ENCODE measurements at places on chromosomes 12 and 14.

GRCh38 chr12:52310622-52311284, 10.4 kb downstream of the KRT83 start:
- no peak for DNase-seq

GRCh38 chr14:68523989-68524725, 268.7 kb downstream of the ZFP36L1 start:
- DNase-seq: no peak

DNA sequence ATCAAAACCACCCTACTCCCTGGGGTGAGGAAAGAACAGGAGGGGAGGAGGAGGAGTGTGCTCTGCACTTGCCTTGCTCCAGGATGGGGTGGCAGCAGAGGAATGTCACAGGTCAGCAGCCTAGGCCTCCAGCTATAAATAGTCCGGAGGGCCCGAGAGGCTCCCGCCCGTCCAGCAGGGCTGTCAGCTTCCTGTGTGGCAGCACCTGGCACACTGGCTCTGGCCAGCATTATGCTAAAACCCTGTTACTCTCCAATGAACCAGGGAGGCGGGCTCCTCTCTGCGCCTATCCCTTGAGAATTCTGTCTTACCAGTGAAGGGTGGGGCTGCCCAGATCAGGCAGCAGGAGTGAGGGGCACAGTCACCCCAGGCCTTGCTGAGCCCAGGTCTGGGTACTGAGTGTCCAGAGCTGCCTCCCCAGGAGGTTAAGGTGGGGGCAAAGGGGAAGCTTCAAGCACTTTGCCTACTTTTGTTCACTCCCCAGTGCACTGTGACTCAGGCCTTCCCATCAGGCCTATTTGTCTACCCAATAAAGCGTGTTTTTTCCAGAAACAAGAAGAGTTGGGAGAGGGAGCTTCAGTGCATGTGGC, 1.2 kb upstream of the COX14 start:
- no peak for DNase-seq

- DNase-seq: no peak
These were observed 48.0 kb upstream of the GPR68 start for GRCh38 chr14:91292491-91292890.

GRCh38 chr12:30823156-30823699, 68.5 kb upstream of the CAPRIN2 start:
- peak; percentile 70 for DNase-seq

GRCh38 chr14:55059333-55059732, 7.9 kb downstream of the MAPK1IP1L start:
- no peak for DNase-seq

DNA sequence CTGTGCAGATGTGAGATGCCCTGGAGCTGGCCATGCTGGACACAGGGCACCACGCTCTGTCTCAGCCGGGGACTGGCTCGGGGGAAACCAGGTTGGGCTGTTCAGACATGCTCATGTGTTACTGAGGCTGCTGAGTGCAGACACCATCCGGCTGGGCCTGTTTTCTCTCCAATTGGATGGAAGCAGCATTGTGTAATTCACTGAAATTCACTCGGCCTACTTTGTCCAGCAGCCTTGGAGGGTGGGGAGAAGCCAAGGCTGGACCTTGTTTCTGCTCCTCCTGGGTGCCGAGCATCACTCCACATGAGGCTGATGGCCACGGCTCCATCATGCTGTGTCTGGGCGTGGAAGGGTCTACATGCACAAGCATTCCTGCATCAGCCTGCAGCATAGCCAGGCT, 130.7 kb downstream of the SMOC1 start:
- no peak for DNase-seq

DNA sequence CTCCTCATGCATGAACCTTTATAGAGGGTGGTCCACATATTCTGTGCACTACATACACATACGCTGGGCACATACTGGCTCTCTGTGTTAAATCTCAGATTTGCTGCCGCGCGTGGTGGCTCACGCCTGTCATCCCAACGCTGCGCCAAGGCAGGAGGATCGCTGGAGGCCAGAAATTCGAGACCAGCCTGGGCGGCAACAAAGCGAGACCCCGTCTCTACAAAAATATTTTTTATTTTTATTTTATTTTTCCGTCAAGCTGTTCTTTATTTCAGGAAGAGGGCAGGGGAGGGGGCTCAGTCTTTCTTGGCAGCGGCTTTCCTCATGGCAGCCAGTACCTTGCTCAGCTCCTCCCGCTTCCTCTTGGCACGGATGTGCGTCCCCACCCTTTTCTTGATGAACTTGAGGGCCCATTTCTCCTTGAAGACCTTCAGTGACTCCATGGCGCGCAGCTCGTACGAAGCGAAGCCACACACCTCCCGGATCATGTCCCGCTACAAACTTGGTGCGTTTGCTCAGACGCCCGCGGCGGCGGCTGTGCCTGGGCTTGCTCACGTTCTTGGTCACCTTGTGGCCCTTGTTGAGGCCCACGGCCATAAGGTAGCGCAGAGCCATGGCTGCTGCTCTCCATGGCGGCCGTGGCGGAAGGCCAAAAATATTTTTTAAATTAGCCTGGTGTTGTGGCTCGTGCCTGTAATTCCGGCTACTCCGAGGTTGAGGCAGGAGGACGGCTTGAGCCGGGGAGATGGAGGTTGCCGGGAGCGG, 3.2 kb downstream of the DCAF4 start:
- no peak for DNase-seq

GRCh38 chr14:32374155-32374554, 45.1 kb downstream of the AKAP6 start:
- no peak for DNase-seq

DNA sequence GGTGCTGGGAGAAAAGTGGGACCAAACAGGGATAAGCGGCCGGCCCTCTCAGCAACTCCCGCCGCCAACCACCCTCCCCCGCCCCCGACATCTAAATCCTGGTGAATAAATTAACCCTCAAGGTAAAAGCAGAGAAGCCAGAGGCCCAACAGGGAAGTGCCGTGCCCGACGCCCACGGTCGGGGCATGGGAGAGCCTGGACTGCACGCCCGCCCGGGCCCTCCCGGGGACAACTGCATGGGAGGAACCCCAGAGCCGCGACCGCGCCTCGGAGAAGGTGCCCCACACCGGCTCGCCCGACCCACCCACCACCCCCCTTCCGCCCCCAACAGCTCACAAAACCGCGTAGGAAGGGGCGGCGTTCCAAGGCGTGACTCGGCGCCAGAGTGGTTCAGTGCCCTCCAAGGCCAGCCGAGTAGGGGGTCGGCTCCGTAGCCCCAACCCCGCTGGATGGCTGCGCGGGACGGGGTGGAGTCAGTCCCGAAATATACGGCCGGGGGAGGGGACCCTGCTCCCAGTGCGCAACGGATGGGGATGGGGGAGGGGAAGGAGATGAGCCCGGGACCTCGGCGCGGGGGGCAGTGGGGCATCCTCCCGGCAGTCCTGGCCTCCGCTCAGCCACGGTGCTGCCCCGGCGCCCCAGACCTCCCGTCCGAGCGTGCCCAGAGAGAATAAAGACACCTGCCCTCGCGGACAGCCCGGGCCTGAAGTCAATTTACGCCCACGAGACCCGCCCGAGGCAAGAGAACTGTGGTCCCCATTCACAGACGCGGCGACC, 732 bp downstream of the SLC25A29 start:
- peak; percentile 37 for DNase-seq

GRCh38 chr14:91968280-91968679, 20.8 kb upstream of the FBLN5 start:
- DNase-seq: no peak

GRCh38 chr12:55906056-55906455, 21.6 kb downstream of the PYM1 start:
- DNase-seq: no peak

DNA sequence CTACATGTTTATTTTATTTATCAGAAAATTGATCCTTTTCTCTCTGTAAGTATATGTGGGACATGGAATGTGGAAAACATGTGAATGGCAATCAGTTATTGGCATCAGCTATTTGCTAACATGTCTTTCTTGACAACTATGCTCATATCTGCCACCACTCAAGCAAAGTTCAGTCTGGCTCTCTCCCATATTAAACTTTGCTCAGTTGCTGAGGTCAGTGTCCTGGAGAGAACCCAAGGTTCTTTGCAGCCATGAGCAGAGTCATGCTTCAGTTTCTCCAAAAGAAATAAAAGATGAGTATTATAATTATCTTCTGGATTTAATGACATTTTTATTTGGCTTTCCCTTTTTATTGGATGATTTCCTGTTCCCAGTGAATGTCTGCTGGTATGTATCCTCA, 42.6 kb downstream of the A2M start:
- DNase-seq: no peak

DNA sequence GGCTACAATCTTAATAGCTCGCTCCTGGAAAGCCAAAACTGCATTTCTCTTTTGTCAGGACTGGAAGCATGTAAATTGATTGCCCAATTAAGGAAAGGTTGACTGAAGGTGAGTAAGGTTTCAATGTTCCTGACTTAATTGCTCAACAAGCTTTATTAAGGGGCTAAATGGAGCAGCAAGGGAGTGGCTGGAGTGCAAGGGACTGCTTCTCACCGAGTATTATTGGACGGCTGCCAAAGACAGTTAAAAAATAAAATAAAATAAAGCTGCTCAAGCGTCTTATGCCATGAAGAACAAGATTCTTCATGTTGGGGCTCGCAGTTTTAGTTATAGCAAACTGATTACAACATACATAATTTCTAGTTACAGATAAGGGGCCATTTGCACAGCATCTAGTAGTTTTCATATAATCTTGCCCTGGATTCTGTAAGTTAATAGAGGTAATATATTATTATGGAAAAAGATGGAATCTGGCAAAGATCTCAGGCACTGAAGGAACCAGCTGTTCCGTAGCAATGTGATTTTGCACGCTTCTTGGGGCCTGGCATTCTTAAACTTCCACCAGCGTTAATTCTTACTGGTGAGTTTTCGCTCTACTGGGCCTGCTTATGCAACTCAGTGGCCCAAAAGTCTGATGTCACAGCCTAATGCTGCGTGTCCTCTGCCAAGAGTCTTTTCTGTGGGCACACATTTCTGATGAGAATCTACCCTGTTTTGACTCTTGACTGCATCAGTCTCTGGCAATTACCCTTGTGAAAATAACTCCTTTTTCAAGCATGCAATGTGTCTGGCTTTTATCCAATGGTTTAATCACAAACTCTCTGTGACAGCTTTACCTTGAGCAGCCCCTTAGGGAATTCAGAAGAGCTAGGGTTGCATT, 108.5 kb downstream of the SLC38A1 start:
- DNase-seq: no peak

GRCh38 chr12:98198261-98198982, 317.0 kb upstream of the TMPO start:
- DNase-seq: no peak

DNA sequence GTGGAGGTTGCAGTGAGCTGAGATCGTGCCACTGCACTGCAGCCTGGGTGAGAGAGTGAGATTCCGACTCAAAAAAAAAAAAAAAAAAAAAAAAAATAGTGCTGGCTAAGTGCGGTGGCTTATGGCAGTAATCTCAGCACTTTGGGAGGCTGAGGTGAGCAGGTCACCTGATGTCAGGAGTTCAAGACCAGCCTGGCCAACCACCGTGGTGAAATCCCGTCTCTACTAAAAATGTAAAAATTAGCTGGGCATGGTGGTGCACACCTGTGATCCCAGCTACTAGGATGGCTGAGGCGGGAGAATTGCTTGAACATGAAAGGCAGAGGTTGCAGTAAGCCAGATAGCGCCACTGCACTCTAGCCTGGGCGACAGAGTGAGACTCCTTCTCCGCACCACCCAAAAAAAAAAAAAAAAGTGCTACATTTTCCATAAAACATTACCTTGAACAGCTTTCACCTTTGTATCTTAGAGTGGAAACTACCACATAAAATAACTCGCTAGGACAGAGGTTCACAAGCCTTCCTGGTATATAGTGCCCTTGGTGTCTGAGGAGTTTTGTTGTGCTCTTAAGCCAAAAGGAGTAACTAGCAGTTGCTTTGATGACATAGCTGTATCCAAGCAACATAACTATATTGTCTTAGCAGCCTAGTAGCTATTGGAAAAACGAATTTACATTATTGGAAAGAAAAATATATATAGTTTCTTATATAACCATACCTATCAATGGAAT, 11.1 kb downstream of the PTGES3 start:
- DNase-seq: no peak

GRCh38 chr12:124884587-124885438, 21.1 kb upstream of the SCARB1 start:
- DNase-seq: no peak

GRCh38 chr14:101250948-101251811, 310.1 kb upstream of the DIO3 start:
- no peak for DNase-seq

GRCh38 chr14:42140001-42140400, 533.3 kb downstream of the LRFN5 start:
- DNase-seq: no peak

GRCh38 chr12:93043877-93044209, 114.7 kb upstream of the EEA1 start:
- DNase-seq: no peak

GRCh38 chr14:73762375-73762822, 48.2 kb upstream of the PNMA1 start:
- DNase-seq: no peak

DNA sequence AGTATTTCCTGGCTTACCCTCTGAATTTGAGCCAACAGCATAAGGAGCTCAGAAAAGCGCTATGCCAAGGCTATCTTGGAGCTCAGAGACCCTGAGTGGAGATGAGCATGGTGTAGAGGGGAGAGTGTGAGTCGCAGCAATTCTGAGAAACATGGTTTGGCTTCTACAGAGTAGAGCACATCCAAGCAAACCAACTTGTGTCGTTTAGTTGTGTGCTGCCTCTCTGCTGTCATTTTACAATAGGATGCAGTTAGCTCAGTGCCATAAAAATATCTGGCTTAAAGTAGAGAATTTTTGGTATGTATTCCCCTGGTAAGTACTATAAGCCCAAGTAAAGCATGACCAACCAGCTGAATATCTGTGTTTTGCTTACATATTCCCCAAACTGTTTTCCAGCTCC, 249.2 kb downstream of the TRHDE start:
- no peak for DNase-seq

GRCh38 chr14:100573002-100573756, 14.0 kb downstream of the BEGAIN start:
- DNase-seq: no peak

GRCh38 chr12:3279832-3280231, 202.7 kb downstream of the TSPAN9 start:
- no peak for DNase-seq

DNA sequence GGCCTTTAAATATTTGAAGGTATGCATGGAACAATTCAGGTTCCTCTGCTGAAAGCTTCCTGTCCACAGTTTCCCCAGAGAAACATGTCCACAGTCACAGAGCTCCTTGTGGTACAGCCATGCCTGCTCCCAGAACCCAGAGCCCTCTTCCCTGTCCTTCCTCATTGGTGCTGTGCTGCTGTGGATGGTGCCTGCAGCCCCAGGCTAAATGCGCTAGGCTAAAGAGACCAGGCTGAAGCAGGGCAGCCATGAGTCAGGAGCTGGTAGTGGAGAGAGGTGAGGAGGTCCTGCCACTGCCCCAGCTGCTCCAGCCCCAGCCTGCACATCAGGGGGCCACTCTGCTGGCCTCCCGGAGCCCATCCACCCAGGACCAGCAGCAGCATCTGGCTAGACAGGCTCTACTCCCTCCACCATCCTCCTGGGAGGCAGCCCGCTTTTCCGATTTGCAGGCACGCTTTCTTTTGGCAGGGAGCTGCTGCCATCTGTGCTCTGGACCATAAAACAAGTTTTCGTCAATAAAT, 65.4 kb upstream of the DDX11 start:
- DNase-seq: no peak

- DNase-seq: no peak
These were observed 51.4 kb downstream of the TMEM132C start for GRCh38 chr12:128318341-128318740.

- DNase-seq: no peak
These were observed 61.0 kb upstream of the FKBP4 start for GRCh38 chr12:2733493-2734355.

GRCh38 chr14:52061390-52061789, 7.5 kb downstream of the NID2 start:
- no peak for DNase-seq

Data from Kasumi-1 (cell line).